ENCODE measurements at places on chromosomes 6 and 20. TPM values are rescaled to one million over a fixed set of nuclear protein-coding genes. Genes with fewer than 3 reads are reported as not detected.

Gene FITM2
- 10.0 TPM for total RNA-seq

Gene SLC44A4
- total RNA-seq, result not detected

Gene PDE10A
- 10.4 TPM for total RNA-seq

Gene PRSS35
- 197 TPM for total RNA-seq

Gene RIPOR2
- total RNA-seq, result 0.92 TPM

Gene KHDC1L
- total RNA-seq, result not detected

Gene HLA-DQA2
- not detected for total RNA-seq

Gene WFDC10A
- not detected for total RNA-seq

DNA sequence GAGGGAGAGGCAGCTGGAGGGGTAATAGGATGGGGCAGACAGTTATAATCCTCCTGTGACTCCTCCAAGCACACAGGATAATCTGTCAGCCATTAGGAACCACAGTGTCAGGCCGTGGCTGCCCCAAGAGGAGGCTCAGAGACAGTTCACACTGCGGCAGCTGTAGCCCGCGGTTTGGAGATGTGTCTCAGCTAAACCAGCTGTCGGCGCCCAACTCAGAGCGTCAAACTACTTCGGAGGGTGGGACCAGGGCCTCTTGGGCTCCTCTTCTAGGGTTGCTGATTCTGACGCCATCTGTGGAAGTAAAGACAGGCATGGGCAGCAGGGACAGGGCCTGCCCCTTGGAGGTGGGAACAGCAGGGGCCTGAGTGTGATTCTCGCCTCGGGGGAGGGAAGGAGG, 309.8 kb downstream of the CDC5L start:
- no peak for DNase-seq

DNA sequence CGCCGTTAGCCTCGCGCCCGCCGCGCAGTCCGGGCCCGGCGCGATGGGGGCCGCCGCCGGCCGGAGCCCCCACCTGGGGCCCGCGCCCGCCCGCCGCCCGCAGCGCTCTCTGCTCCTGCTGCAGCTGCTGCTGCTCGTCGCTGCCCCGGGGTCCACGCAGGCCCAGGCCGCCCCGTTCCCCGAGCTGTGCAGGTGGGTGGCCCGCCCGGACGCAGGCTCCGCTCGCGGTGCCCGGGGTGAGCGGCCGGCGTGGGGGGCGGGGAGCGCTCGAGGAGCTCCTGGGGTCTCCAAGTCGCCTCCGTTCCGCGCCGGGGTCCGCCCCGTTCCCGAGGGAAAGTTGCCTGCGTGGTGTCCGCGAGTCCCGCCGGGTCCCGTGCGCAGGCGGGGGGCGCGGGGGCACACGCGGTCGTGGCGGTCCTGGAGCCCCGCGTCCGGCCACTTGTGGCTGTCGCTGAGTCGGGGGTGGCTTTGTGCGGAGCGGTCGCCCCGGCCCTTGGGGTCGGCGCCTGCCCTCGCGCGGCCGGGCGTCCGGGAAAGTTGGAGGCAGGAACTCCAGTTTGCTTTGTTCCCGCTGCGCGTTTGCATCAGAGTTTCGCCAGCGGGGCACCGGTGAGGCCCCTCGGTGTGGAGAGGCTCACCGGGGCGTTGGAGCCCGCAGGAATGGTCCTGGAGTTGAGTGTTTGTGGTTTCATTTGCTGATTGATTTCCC, 476 bp downstream of the IGF2R start:
- no peak for DNase-seq

- no peak for DNase-seq
Observed at GRCh38 chr6:48986845-48987244, 476.2 kb downstream of the MMUT start.

GRCh38 chr20:63740627-63741353, 1.2 kb downstream of the SLC2A4RG start:
- peak; percentile 94 for DNase-seq

DNA sequence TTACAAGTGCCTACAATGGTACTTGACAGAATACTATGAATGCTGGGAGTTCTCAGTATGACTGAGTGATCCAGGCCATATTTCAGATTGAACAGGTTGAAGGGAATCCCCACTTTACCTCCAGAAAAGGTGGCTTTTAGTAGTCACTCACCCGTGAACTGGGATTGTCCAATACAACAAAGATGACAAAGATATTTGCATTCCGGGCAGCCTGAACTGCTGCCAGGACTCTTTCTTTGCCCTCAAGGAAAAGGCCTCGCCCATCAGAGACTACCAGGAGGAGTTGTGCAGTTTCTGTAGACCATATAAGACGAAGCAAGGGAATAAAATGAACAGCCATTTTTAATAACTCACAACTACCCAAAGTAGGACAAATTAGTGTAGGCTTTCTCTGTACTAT, 6.3 kb upstream of the LYRM2 start:
- DNase-seq, result no peak

DNA sequence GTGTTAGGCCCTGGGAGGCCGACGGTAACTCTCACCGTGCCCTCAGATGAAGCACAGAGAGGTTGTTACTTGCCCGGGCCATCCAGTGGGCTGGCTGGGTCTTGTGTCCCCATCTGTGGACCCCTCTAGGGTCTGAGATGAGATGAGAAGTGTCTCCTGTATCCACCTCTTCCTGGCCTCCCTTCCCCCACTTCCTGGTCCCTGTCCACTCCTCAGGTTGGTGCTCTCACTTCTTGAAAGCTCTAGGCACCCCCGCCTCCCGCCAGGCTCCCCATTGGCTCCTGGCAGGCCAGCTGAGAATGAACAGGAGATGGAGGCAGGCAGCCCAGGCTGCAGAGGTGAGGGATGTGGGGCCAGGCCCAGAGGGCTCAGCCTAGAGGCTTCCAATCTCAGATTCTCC, 1.5 kb downstream of the MMP24OS start:
- no peak for DNase-seq

DNA sequence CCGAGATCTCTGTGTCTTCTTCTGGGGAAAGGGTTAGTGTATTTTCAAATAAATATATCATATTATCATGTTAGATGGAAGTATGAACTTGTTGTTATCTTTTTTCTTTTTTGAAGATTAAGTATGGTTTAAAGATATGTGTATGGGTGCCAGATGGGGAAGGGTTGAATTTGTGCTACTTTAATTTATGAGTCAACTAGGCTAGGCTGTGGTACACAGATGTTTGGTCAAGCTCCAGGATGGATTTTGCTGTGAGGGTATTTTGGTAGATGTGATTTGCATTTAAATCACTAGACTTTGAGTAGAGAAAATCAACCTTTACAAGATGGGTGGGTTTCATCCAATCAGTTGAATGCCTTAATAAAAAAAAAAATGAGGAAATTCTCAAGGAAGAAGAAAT, 886.6 kb upstream of the ADGRB3 start:
- no peak for DNase-seq

- DNase-seq, result no peak
Observed at GRCh38 chr20:32449057-32449889, 91.1 kb downstream of the ASXL1 start.

- DNase-seq, result no peak
Observed at GRCh38 chr6:44856479-44856878, 469.0 kb downstream of the CDC5L start.

GRCh38 chr20:51156041-51156982, 133.4 kb upstream of the KCNG1 start:
- DNase-seq, result no peak

DNA sequence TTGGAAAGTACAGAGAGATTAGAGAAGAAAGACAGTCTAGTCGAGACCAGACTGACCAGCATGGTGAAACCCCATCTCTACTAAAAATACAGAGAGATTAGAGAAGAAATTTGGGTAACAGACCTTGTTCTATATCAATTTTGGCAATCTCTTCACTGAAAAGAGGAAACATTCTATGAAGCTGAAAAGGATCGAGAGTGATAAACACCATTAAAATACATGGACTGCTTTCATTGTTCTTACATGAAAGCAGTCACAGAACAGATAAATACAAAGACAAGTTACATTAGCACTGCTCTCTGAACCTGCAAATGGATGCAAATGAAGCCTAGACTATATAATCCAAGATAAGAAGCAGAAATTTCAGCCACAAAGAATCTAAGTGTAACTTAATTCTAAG, 8.4 kb upstream of the OPRM1 start:
- no peak for DNase-seq

GRCh38 chr6:116266803-116267202, 12.9 kb downstream of the TSPYL1 start:
- no peak for DNase-seq

- DNase-seq, result no peak
Observed at GRCh38 chr6:57163956-57164355, 8.2 kb upstream of the BAG2 start.

DNA sequence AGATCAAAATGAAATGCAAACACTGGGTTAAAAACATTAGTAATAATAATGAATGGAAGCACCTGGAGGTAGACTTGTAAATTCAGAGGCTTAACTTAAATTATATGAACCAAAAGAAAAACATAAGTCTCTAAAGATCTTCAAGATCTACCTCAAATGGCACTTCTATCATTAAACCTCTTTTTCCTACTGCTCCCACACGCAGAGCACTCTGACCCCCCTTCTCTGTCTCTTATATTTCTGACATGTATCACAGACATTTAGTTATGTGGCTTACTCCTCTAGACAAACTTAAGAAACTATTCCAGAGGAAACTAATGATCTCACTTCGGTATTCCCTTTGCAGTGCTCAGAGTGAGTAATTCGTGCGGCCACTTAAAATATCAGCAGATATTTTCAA, 1.1 kb downstream of the TBC1D32 start:
- no peak for DNase-seq

DNA sequence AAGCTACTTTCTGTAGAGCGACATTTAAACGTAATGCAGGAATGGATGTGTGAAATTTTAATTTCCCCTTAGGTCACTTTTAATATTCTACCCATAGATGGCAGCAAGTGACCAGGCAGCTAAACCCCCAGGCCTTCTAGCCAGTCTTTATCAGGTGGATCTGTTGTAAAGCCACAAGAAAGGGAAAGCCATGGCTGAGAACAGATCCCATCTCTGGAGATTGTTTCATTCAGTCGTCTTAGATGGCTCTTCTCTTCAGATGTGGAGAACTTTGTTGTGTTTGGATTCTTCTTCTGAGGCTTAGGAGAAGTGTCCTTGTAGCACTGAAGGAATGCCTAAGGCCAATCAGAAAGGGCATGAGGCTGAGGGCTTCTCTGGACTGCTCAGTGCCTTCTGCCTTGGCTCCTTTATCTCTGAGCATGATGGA, 15.8 kb upstream of the RNF182 start:
- no peak for DNase-seq

GRCh38 chr6:72620871-72621290, 983 bp upstream of the KCNQ5 start:
- DNase-seq, result peak; percentile 90

GRCh38 chr6:32393665-32394420, 13.1 kb downstream of the BTNL2 start:
- DNase-seq, result no peak

GRCh38 chr20:19588732-19589131, 169.3 kb upstream of the RIN2 start:
- DNase-seq, result no peak

DNA sequence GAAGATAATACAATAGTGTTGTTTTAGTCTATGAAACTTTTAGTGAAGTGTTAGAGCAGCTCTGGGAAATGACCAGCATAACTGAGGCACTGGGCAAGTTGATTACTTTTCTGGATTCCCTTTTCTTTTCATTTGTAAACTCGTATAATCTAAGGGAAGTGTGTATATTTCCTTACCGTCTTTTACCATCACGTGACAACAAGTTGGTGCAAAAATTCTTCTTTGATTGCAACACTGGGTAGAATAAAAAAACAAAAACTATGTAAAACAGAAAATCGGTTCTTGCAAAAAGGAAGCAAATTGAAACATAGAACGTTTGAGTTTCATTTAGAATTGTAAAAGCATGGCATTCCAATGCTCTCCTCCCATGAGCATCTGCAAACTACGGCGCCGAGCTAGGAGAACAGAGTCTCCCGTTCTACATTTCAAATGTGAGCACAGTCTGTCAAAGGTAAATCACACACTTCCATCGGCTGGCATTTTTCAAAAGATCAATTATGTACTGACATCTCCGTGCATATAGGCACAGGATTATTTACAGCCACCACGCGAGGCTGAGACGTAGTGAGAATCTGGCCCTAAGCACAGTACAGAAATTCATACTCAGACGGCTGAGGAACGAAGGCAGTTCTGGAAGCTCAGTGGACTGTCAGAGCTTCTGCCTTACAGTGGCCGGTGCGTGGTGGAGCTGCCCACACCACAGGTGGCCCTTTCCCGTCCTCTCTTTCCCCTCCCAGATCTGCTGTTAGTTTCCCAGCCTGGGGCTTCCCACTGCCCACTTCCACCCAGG, 314.0 kb downstream of the BMP7 start:
- no peak for DNase-seq

DNA sequence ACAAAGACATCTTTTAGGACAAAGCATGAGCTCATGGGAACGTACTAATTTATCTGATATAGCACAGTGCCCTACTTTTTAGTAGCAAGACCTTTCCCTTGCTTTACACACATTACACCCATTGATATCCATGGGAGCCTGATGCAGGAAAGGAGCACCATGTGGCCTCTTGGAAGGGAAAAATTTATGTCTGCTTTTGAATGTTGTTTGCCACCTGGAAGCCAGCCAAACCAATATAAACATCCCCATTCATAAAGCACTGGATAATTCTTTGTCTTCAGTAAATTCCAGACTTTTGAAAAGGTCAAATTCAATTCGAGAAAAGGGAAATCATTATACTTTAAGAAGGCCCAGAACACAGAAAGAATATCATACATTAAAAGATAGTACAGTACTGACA, 152.3 kb upstream of the BEND6 start:
- DNase-seq, result no peak
